Activated CD8-positive, alpha-beta T cell treated with anti-CD3 and anti-CD28 coated beads for 36 hours (primary cell): ENCODE measurements at places on chromosomes 1 and 21.
A peak's percentile ranks its signal among the peaks of the same experiment; 100 is the strongest.

GRCh38 chr1:14716474-14716873, 118.0 kb downstream of the KAZN start:
- DNase-seq = no peak

GRCh38 chr1:233586301-233586700, 27.6 kb upstream of the KCNK1 start:
- DNase-seq = no peak

DNA sequence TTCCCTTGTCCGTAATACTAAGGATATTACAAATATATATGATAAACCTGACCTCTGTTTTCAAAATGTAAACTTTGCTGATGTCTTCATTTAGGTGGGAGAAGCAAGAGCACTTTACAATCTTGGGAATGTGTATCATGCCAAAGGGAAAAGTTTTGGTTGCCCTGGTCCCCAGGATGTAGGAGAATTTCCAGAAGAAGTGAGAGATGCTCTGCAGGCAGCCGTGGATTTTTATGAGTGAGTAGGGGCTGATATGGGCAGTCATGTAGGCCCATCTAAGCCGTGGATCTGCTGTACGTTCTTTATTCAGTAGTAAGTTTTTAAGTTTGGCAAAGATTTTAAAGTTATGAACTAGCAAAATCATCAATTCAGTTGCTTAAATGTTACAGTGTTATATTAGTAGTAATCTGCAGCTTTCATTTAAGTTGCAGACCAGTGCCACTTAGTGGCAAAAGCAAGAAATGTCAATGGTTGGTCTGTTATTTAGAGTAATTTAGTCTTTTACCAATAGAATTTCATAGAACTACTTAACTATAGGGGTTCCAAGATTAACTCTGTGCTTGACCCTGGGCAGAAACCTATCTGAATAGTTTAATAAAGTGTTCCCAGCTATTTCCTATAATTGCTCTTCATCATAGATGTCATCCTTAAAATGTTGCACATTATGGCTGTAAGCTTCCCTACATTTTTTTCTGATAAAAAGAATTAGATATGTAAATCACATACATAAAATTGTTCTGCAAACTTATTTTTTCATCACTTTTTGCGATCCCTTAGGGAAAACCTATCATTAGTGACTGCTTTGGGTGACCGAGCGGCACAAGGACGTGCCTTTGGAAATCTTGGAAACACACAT, 21.3 kb downstream of the GPSM2 start:
- DNase-seq = peak; percentile 42

DNA sequence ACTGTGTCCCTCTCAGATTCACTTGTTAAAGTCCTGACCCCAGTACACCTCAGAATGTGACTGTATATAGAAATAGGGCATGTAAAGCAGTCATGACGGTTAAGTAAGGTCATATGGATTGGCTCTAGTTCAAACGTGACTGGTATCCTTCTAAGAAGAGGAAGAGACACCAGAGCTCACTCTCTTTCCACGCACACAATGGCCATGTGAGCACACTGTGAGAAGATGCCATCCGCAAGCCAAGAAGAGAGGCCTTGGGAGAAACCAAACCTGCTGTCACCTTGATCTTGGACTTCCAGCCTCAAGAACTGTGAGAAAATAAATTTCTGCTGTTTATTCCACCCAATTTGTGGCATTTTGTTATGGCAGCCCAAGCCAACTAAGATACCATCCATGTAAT, 56.8 kb upstream of the IRF2BP2 start:
- no peak for DNase-seq

DNA sequence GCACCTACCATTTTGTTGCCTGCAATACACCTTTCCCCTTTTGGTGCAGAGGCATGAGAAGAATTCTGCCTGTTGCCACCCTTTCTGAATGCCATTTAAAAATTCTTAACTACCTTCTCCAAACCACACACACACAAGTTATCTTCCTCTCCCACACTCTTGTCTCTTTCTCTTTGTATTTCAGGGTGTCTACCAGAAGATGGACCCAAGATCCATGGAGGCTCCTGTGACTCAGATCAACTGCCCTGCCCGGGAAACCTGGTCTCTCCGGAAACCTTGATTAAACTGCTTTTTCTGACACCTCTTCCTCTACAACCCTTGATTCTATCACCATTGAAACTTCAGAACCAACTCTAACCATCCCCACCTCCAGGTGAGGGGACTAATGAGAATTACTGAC, 2.4 kb upstream of the TARS2 start:
- DNase-seq = no peak

GRCh38 chr1:218249338-218250140, 35.6 kb upstream of the RRP15 start:
- no peak for DNase-seq

GRCh38 chr1:109197158-109198042, 16.3 kb upstream of the SARS1 start:
- DNase-seq = peak; percentile 48

DNA sequence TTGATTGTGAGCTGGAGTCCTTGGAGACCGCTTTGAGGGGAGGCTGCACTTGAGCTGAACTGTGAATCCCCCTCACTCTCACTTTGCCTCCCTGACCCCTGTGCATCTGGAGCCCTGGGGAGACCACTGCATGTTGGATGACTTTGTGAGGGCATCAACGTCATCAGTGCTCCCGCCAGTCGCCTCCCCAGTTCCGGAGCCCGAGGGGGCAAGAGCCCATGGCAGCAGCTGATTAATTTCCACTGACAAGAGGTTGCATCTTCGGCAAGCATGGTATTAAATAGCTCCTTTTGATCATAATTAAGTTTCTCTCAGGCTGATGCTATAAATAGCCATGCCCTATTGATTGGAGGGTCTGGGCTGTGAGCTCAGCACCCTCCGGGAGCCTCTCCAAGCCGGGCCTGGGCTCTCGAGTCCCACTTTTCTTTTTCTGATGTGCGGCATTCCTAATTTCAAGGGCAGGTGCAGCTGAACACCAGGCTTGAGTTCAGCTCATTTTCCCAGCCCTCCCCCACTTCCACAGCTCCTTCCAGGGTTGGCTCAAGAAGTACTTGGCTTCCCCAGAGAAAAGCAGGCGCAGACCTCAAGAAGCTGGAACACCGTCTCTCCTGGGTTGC, 33.2 kb downstream of the KCND3 start:
- DNase-seq = no peak

DNA sequence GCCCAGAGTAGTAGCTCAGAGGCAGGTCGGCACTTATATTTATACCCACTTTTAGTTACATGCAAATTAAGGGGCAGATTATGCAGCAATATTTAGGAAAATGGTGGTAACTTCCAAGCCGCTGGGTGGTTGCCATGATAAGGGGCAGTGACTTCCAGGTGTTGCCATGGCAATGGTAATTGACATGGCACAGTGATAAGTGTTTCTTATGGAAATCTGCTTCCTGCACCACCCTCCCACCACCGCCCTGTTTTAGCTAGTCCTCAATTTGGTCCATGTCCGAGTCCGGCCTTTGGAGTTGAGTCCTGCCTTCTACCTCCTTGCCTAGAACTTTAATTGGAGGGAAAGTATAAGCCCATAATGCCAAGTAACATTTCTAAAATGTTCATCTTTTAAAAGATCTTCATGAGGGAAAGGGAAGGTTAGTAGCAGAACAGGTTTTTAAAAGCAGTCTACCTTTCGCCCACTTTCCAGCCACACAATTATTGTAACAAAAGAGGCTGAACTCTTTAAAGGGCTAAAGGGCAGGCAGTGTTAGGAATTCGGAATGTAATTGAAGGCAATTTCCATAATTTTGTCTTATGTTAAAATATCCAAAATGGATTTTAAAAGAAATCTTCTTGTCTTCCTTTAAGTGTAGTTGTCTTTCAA, 21.7 kb downstream of the ZBTB8B start:
- DNase-seq = no peak

DNA sequence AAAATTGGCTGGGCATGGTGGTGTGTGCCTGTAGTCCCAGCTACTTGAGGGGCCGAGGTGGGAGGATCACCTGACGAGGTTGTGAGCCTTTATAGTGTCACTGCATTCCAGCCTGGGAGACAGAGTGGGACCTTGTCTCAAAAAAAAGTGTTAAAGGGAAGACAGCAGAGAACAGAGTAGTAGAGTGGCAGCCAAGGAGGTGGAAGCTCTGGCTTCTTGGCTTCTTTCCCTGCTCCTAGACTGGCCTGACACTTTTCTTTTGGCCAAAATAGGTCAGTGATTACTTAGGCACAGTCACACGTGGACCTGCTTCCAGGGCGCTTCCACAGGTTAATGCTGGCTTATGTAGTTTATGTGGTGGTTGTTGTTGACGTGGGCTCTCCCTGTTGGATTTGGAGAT, 3.2 kb downstream of the DIP2A start:
- no peak for DNase-seq

GRCh38 chr21:37827913-37828312, 88.3 kb downstream of the KCNJ6 start:
- no peak for DNase-seq

DNA sequence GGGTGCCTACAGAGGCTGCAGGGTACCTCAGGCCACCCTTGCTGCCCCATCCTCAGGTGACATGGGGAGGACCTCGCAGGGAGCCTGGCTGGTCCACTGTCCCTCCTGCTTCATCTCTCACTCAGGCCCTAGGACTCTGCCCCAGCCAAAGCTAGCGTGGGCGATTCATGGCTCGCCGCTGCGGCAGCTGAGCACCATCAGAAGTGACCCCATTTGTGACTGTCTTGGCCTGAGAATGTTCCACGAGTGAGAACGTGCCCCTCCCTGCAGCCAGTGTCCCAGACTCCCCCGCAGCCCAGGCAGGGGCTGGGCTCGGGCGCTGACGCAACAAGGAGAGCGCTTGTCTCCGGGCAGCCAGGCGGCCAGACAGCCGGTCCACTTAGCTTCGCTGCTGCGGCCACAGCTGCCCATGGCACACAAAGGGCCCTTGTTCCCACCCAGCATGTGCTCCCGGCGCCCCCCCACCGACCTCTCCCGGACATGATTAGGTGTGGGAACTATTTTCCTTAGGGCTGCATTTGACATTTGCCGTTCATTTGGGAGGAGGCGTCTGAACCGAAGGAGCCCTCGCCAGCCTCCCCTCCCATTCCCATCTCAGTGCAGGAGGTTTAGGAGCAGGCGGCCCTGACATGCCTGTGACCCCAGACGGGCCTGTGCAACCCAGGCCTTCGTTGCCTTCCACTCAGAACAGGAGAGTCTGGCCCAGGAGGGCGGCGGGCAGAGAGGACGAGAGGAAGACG, 19.3 kb upstream of the POFUT2 start:
- DNase-seq = no peak

DNA sequence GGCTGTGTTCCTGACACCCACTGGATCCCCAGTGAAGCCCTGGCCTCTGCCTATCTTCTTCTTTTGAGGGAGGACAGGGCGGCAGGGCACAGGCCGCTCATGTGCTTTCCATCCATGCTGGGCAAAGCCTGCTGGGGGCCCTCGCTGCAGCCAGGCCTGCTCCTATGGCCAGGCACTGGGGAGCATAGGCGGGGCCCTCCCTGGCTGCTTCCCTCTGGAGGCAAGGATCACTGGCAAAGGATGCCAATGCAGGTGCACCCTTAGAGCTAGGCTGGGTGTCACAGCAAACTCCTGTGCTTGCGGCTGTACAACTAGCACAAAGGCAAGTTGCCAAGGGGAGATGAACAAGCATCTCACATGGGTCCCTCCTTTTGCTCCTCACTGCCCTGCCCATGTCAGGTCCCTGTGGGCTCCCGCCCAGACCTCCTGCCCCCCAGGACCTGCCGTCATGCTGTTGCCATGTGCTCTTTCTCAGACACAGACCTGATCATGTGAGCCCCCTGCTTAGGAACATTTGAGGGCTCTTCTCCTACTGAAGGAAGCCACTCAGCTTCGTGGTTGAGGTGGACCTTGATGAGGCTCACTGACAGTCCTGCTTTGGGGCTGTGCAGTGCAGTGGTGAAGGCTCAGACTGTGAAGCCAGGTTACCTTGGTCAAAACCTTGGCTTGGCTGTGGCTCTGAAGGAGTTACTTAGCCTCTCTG, 393.6 kb downstream of the PTPRU start:
- DNase-seq = no peak

GRCh38 chr21:21102896-21103295, 104.7 kb downstream of the NCAM2 start:
- no peak for DNase-seq

DNA sequence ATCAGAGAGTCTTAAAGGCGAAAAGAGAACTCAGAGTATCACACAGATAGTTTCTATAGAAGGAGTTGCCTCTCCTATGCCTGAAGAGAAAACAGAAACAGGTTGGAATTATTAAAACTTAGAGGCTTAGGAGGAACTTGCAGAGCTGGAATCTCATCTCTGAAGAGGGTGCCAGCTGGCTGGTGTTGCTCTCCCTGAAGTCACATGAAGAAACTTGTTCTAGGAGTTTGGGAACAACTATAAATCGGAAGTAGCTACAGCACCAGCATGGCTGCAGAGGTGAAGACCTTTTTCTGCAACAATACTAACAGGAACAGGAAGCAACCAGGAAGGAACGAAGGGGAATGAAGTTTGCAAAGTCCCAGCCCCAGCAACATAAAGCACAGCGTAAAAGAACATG, 35.8 kb downstream of the FMO3 start:
- no peak for DNase-seq

DNA sequence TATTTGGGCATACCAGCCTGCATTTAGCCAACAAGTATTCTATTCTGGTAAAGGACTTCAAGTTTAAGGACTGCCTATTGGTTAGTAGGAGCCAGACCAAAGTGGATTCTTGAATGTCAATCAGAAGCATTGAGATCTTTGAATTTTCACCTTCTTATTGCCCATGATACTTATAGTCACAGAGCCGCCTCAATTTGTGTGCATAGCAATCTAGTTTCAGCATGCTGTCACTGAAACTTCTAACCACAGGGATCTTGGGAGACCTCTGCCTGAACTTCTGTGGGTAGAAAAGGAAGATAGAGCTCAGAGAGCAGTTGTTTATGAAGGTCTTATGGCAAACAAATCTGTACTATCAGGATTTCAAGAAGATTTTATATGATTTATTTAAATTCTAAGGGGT, 501.4 kb upstream of the USP24 start:
- DNase-seq = no peak

DNA sequence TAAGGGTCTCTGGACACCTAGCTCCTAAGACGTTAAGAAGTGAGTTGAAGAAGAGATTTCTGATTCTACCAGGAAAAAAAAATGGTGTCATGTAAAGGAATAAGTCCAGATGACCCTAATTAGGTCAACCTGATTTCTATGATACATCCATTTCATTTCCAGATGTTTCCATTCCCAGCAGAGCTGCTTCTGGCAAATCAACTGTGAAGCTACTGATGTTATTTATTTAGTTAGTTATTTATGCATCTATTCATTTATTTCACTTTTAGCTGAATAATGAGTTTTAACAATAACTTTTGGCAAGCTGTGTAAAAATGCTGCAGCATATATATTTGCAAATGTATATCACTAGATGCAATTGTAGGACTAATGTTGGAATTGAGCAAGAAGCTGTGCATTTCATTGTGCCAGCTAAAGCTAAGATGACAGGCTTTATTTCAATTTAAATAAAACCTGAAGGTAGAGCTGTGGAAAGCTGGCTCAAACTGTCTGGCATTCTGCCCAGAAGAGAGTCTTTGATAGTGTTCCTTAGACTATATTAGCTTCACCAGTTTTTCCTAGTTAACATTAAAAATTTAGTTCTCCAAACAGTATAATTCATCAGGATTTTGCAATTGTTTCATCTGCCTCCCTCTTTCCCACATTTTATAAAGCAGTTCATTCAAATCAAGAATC, 1164.4 kb upstream of the ADGRL4 start:
- DNase-seq = no peak

- no peak for DNase-seq
Measured at GRCh38 chr1:183604815-183605214, 14.6 kb upstream of the NCF2 start.
